Endodermal cell (in vitro differentiated cells): ENCODE measurements at places on chromosomes 7 and 10.
A peak's percentile ranks its signal among the peaks of the same experiment; 100 is the strongest.

DNA sequence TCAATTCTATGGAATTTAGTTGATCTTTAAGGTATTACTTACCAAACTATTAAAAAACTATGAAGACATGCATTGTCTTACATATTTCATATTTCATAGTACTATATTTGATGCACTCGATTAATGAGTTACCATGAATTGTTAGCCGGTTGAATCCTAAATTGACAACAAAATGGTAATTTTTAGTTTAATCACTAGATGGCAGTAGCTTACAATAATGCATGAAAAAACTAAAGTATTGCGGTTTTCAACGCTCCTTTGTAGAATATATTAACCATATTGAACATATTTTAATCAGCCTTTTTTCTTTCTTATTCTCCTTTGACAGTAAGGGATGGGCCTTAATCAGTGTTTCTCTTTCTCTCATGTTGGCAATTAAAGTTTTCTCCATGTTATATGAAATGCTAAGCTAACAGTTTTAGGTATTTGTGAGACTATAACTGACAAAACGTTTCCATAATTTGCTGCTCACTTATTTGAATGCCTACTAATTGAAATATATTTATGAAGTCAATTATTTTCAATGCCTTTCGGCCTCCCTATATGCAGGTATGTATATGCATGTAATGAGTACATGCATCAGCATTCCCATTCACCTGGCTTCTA lies 48.5 kb upstream of the ARL4A start:
- no peaks in the 10 kb centered on the region for H3K36me3 ChIP-seq
- no peak for DNase-seq
- no peaks in the 10 kb centered on the region for H3K27me3 ChIP-seq
- H3K27ac ChIP-seq = no peak overlapping the region

- no peak overlapping the region for H3K27ac ChIP-seq
- DNase-seq = peak; percentile 75
- no peaks in the 10 kb centered on the region for H3K27me3 ChIP-seq
- H3K36me3 ChIP-seq = no peaks in the 10 kb centered on the region
- peaks cover 6% of the 10 kb centered on the region for H3K4me1 ChIP-seq
These were observed 218.3 kb downstream of the FAM107B start for GRCh38 chr10:14556285-14556956.

GRCh38 chr10:103709341-103709920 lies 145.9 kb downstream of the SH3PXD2A start:
- no peaks in the 10 kb centered on the region for H3K36me3 ChIP-seq
- no peak for DNase-seq
- no peaks in the 10 kb centered on the region for H3K27me3 ChIP-seq
- no peaks in the 10 kb centered on the region for H3K4me1 ChIP-seq
- H3K4me3 ChIP-seq = no peak overlapping the region

- no peaks in the 10 kb centered on the region for H3K4me1 ChIP-seq
- H3K27ac ChIP-seq = no peak overlapping the region
- H3K36me3 ChIP-seq = no peaks in the 10 kb centered on the region
- peak; percentile 12 for DNase-seq
These were observed 62.4 kb upstream of the SORCS3 start for GRCh38 chr10:104578671-104579070.

- H3K36me3 ChIP-seq = no peaks in the 10 kb centered on the region
- H3K4me3 ChIP-seq = no peak overlapping the region
- peaks cover 27% of the 10 kb centered on the region for H3K27me3 ChIP-seq
- no peak for DNase-seq
- no peaks in the 10 kb centered on the region for H3K4me1 ChIP-seq
These were observed 4.2 kb downstream of the STK32C start for GRCh38 chr10:132303361-132304115.

GRCh38 chr10:117237401-117237991 lies 3.4 kb upstream of the SLC18A2 start:
- no peak for DNase-seq
- H3K36me3 ChIP-seq = no peaks in the 10 kb centered on the region
- H3K4me1 ChIP-seq = no peaks in the 10 kb centered on the region
- no peak overlapping the region for H3K4me3 ChIP-seq
- no peak overlapping the region for H3K27ac ChIP-seq

GRCh38 chr10:96238646-96239623 lies 32.4 kb downstream of the BLNK start:
- no peak overlapping the region for H3K4me3 ChIP-seq
- H3K4me1 ChIP-seq = no peaks in the 10 kb centered on the region
- H3K27me3 ChIP-seq = no peaks in the 10 kb centered on the region
- DNase-seq = no peak
- no peaks in the 10 kb centered on the region for H3K36me3 ChIP-seq
- H3K27ac ChIP-seq = no peak overlapping the region

- no peak overlapping the region for H3K27ac ChIP-seq
- H3K4me1 ChIP-seq = no peaks in the 10 kb centered on the region
- H3K4me3 ChIP-seq = no peak overlapping the region
- no peak for DNase-seq
- H3K36me3 ChIP-seq = no peaks in the 10 kb centered on the region
- no peaks in the 10 kb centered on the region for H3K27me3 ChIP-seq
These were observed 712.5 kb upstream of the ANKRD30A start for GRCh38 chr10:36412942-36413341.

DNA sequence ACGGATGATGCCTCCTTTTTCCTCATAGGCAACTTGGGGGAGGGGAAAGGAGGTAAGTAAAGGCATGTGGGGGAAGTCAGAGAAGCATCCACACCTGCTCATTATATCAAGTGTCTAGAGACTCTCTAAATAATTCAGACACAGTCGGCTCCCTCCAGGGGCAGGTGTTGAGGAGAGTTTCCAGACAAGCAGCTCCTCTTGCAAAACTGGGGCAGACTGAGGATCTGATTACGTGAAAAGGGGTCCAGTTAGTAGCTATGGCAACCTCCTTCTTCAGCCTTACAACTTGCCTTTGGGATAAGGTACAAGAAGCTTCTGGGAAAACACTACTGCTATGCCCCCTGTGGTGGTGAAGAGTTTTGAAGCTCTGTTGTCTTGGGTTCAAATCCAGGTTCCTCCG lies 39.0 kb upstream of the SORBS1 start:
- H3K36me3 ChIP-seq = no peaks in the 10 kb centered on the region
- H3K27me3 ChIP-seq = no peaks in the 10 kb centered on the region
- no peaks in the 10 kb centered on the region for H3K4me1 ChIP-seq

DNA sequence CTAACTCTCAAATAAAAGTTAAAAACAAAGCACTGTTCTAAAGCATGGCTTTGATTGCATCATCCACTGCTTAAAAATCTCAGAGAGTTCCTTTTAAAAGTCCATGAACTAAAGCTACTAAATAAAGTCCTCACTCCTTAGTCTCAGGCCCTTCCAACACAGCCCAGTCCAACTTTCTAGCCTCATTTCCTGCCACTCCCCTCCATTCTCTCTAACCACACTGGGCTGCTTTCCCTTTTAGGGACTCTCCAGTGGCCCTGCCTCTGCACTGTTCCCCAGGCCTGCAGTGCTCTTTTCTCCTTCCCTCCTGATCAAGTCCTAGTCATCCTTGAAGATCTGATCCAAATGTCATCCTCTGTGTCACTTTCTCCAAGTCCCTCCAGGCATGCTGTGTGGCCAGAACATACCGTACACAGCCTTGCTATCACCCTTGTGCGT lies 56.9 kb upstream of the PPP1R3C start:
- no peak overlapping the region for H3K4me3 ChIP-seq
- no peak for DNase-seq
- no peaks in the 10 kb centered on the region for H3K36me3 ChIP-seq
- H3K4me1 ChIP-seq = no peaks in the 10 kb centered on the region
- no peaks in the 10 kb centered on the region for H3K27me3 ChIP-seq

DNA sequence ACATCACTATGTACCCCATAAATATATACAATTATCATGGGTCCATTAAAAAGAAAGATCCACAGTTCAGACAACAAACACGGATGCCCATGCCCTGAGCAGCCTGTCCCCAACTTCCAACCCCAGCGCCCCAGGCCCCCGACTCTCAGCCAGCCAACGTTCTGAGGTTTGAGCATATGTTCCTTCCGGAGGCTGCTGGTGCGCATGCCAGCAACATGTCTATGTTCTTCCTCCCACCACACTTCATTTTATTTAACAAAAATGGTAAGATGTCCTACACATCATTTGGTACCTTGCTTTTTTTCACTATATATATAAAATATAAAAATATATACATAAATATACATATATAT lies 250.9 kb downstream of the MAD1L1 start:
- H3K4me3 ChIP-seq = no peak overlapping the region
- no peaks in the 10 kb centered on the region for H3K4me1 ChIP-seq
- H3K27me3 ChIP-seq = no peaks in the 10 kb centered on the region
- DNase-seq = no peak

GRCh38 chr7:132242192-132242812 lies 334.0 kb downstream of the PLXNA4 start:
- no peak for DNase-seq
- H3K27ac ChIP-seq = no peak overlapping the region
- H3K4me3 ChIP-seq = no peak overlapping the region
- no peaks in the 10 kb centered on the region for H3K36me3 ChIP-seq

DNA sequence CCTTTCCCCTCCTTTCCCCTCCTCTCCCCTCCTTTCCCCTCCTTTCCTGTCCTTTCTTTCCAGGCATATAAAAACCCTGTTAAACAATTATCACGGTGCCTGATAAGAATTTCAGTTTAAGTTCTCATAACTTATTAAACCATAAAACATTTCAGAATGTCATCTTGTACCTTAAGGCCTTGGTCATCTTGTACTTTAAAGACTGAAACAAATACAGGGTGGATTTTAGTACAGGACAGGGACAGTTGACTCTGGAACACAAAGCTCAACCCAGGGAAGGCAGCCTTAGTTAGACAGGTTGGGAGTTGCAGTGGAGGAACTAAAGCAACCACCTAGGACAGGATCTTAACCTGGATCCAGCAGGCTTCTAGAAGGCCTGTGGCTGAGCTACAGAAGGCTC lies 1.2 kb downstream of the AGR3 start:
- no peak overlapping the region for H3K4me3 ChIP-seq
- H3K36me3 ChIP-seq = no peaks in the 10 kb centered on the region

- no peaks in the 10 kb centered on the region for H3K36me3 ChIP-seq
- H3K4me1 ChIP-seq = peaks cover 22% of the 10 kb centered on the region
These were observed 129.8 kb downstream of the BAMBI start for GRCh38 chr10:28806951-28807759.

DNA sequence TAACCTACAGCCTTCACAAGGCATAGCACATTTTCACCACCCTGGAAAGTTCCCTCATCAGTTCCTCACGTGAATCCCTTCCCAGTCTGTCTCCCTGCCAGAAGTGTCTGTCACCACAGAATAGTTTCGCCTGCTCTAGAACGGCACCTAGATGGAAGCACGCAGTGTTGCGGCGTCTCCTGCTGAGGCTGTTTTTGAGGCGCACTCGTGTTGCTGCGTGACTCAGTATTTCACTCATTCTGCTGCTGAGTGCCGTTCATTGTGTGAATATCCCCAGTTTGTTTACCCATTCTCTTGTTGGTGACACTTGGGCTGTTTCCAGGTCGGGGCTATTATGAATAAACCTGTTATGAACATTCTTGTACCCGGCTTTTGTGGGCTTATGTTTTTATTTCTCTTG lies 12.8 kb downstream of the NOS3 start:
- DNase-seq = no peak

DNA sequence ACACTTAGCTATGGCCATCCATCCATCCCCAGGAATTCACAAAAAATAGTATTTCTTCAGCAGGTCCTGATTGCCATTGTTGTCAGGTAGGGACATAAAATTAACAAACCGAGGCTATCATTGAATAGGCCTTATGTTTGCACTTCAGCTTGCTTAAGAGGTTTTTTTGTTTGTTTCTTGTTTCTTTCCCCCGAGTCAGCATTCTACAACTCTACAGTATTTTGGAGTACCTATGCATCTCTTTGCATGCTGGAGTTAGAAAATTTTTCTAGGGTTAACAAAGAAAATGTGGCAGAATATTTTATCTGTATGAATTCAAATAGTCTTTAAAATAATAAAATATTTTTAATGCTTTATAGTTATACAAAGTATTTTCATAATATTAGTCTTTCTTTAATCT lies 26.3 kb downstream of the CHRM2 start:
- H3K27ac ChIP-seq = no peak overlapping the region
- DNase-seq = no peak
- no peak overlapping the region for H3K4me3 ChIP-seq
- H3K36me3 ChIP-seq = no peaks in the 10 kb centered on the region
- peaks cover 24% of the 10 kb centered on the region for H3K27me3 ChIP-seq

DNA sequence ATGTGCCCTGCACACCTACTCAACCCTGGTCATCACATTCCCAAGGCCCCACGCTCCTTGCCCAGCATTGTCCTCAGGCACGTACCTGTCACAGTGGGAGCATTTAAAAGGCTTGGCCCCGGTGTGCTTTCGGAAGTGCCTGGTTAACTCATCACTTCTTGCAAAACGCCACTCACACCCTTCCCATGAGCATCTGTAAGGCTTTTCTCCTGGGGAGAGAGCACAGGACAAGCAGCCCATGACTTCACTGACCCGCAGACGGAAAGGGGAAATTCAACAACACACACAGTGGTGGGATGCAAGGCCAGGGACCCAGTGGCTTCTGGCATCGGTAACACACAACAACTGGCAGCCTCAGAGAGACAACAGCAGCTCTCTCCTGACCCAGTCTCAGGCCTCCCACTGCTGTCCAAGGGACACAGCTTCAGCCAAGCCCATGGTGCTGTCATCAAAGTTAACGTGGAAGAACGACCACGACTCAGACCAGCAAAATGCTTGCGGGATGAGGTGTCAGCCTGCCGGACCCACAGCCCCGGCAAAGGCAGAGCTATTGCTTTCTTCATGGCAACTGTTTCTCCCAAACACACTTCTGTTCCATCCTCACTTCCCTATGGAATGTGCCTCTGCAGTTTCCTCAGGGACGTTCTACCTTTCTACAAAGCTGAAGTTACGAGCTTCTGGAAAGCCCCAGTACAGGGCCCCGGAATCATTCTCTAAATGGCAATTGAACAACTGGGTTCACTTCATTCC lies 4.8 kb downstream of the KLF6 start:
- peaks cover 84% of the 10 kb centered on the region for H3K36me3 ChIP-seq
- DNase-seq = peak; percentile 54
- H3K27me3 ChIP-seq = no peaks in the 10 kb centered on the region
- H3K4me1 ChIP-seq = peaks cover 31% of the 10 kb centered on the region

DNA sequence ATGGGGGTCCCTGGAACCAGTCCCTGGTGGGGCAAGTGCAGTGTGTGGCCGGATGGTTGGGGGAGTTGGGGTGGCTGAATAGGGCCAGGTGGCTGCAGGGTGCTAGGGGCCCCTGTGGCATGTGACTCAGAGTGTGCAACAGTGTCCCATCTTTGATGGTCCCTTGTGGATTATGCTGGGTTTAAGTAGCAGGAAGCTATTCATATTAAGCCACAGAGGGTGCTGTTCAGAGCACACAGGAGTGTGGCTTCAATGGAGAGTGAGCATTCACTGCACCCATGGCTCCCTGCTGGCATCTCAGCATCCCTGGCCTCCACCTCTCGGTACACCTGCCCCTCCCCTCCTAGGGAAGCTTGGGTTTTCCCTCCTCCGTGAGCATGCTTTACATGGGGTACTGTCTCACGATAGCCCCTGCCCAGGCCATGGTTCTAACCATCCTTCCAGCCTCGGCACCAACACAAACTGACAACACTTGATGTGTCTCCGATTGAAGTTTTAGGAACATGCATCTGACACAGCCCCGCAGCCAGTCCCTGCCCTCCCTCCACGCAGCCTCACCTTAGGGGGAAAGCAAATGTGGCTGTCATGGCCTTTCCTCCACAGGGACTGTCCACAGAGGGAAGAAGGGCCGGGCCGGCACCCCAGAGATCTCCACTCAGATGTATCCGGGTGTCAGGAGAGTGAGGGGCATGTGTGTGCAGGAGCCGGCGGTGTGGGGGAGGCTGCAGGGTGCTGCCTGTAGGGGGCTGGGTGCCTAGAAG lies 30.4 kb upstream of the PPIF start:
- H3K27me3 ChIP-seq = no peaks in the 10 kb centered on the region
- no peaks in the 10 kb centered on the region for H3K36me3 ChIP-seq
